ENCODE measurements at places on chromosomes 3 and 15.

DNA sequence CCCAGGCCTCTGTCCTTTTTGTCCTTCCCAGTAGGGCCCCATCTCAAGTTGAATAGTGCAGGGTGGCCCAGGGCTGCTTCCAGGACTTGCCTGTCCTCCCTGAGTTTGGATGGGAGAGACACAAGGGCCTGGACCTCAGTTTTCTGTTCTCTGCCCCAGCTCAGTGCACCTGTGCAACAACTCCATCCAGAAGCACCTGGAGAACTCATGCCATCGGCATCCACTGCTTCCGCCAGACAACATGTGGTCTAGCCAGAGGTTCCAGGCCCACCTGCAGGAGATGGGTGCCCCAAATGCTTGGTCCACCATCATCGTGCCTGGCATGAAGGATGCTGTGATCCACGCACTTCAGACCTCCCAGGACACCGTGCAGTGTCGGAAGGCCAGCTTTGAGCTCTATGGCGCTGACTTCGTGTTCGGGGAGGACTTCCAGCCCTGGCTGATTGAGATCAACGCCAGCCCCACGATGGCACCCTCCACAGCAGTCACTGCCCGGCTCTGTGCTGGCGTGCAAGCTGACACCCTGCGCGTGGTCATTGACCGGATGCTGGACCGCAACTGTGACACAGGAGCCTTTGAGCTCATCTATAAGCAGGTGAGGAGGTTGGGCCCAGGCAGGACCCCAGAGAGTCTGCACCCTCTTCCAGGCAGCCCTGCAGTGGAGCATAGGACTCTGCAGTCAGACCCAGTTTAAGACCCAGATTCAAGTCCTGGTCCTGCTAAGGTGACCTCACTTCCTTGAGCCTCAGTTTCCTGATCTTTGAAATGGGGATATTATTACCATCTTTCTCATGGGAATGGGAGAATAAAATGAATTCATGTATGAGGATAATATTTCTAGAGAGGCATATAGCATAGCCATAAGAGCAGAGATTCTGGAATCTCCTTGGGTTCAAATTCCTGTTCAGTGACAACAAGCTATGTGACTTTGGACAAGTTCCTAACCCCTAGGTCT lies 14.7 kb downstream of the RPUSD3 start:
- no peak for DNase-seq

- no peak for DNase-seq
Observed at GRCh38 chr15:25803541-25803940, 59.6 kb downstream of the ATP10A start.

- DNase-seq: no peak
Observed at GRCh38 chr3:8212794-8213193, 288.8 kb upstream of the LMCD1 start.

DNA sequence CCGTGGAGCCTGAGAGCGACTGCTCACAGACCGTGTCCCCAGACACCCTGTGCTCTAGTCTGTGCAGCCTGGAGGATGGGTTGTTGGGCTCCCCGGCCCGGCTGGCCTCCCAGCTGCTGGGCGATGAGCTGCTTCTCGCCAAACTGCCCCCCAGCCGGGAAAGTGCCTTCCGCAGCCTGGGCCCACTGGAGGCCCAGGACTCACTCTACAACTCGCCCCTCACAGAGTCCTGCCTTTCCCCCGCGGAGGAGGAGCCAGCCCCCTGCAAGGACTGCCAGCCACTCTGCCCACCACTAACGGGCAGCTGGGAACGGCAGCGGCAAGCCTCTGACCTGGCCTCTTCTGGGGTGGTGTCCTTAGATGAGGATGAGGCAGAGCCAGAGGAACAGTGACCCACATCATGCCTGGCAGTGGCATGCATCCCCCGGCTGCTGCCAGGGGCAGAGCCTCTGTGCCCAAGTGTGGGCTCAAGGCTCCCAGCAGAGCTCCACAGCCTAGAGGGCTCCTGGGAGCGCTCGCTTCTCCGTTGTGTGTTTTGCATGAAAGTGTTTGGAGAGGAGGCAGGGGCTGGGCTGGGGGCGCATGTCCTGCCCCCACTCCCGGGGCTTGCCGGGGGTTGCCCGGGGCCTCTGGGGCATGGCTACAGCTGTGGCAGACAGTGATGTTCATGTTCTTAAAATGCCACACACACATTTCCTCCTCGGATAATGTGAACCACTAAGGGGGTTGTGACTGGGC lies 7.3 kb downstream of the FAM131A start:
- DNase-seq: no peak

GRCh38 chr15:70119911-70120508 lies 22.3 kb upstream of the TLE3 start:
- DNase-seq: no peak

DNA sequence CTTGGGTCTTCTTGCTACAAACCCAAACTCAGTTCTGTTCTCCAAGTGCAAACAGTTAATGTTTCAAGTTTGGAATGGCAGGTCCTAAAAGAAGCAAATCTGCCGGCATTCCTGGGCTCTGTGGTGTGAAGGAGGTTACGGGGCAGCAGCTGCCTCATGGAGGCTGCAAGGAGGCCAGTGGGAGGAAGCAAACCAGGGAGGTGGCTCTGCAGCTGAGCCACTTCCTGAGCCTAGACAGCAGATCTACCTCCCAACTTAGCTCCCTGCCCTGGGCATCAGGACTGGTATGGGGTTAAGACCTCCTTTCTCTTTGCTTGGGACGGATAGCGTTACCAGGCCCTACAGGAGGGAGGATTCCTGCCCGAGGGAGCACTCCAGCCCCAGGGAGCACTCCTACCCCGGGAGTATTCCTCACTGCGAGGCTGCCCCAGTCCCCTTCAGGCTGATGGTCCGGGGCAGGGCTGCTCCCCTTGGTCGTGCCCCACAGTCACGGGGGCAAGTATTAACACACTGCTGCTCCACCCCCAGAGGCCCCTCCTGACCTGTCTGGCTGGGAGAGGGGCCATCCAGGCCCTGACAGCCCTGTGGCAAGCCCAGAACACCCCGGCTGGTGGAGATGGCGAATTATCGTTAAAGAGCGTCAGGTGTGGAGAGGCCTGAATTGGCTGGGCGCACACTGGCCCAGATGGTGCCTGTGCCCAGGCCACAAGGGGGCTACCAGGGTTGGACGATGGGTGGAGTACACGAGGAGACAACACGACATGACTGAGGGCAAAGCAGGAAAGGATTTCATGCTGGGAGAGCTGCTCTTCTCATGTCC lies 129.9 kb downstream of the ATP10A start:
- no peak for DNase-seq

- no peak for DNase-seq
Observed at GRCh38 chr15:74804935-74805334, 7.7 kb upstream of the LMAN1L start.

- no peak for DNase-seq
Observed at GRCh38 chr3:111605493-111605892, 10.3 kb upstream of the ZBED2 start.

DNA sequence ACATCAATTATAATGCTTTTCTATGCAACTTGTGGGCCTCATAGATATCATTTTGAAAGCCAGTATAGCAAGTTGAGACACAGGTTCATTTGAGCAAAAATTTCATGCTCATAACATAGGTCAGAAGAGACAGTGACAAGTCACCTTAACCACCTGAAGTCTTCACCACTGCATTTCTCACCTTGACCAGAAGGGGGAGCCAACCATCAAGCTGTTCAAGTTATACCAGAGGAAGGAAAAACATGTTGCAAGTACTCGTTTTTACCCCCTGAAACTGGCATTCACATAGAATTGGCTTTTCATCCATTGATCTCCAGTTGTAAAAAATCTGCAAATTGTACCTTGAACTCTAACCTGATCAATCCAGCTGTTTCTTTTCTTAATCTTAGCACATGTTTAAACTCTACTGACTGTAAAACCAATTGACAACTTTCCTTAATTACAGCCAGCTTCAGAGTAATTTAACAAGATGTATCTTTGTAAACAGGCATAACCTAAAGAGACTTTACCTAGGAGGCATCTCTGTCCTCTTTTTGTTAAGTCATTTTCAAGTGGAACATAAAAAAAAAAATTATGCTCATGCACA lies 1.4 kb downstream of the LMOD3 start:
- DNase-seq: peak; percentile 66

DNA sequence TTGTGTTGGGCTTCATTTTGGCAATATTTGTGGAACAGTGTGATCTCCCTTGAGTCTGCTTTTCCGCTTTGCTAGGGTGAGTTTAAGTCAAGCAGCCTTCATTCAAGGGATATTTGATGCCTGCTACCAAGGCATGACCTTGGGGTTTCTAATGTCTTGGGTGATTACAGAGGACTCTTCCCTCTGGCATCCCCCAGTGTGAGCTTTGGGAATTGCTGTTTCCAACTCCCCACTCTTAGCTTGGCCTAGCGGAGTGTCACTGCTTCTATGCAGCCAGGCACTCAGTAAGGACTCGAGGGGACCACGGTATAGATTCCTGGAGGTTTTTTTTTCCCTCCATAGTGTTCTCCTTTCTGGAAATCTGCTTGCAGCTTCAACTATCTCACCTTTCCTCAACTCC lies 21.1 kb downstream of the GCNT3 start:
- no peak for DNase-seq

- no peak for DNase-seq
Observed at GRCh38 chr3:72050048-72050632, 265.2 kb upstream of the PROK2 start.

GRCh38 chr3:14548321-14548729 lies 8.2 kb upstream of the GRIP2 start:
- peak; percentile 7 for DNase-seq

DNA sequence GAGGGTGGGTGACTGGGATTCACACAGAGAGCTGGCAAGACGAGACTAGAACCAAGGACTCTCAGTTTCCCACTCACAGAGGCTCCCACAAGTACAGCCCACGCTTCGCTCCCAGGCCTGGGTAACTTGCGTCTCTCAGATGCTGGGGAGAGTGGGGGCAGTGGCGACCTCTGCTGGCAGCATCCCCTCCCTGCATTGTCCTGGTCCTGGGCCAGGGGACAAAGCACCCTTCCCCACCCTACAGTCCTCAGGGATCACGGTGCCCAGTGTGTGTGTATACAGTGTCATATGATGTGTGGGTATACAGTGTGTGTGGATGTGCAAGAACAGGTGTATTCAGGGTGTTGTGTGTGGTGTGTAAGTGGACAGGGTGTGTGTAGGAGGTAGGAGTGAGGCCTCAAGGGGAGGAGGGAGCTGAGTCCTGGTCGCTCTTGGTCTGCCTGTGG lies 12.8 kb downstream of the VILL start:
- DNase-seq: peak; percentile 37

DNA sequence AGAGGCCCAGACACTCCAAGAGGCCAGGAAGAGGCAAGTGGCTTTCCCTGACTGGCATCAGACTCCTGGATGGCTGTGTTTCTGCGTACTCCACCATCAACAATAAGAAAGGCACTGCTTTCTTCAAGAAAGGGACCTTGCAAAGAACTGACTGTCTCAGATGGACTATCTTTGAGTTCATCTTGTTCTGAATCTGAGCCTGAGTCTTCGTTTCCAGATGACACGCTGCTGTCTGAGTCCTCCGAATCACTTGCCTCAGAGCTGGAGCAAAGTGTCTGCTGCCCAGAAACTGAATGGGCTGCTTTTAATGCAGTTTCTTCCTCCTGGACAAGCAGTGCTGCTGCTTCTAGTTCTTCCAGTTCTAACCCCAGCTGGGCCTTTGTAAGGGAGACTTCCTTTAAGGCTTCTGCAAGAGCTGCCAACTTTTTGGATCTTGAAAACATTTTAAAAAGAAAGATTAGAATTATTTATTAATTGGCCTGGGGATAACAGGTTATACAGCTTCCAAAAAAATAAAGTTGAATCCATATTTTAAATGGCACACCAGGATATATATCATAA lies 97.8 kb downstream of the SHQ1 start:
- DNase-seq: no peak

- no peak for DNase-seq
Observed at GRCh38 chr15:62020576-62021160, 39.6 kb downstream of the VPS13C start.

DNA sequence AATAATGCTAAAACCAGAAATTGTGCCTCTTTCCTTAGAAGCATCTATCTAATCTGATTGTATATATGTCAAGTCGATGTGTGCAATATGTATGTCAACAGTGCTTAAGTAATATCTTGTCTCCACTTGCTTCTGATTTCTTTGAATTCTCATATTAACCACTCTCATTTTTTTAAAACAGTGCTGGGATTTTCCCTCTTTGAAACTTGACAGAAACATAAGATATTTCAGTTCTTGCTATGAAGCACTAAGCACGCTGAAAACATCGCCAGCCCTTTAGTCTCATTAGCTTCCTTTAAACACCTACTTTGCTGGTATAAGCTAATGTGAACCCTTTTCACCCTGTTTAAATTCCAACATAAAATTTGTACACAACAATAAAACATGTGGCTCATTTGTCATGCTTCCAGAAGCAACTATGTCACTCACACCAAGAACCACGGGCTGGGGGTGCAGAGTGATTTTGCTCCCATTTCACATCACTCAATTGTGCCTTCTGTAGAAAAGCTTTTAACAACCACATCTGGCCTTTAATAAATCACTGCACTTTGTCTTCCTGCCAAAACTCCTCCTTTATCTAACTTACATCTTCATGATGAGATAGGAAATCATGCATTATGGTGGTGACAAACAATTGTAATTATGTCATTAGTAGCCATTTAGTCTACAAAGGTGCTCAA lies 185.2 kb downstream of the FOXP1 start:
- no peak for DNase-seq

GRCh38 chr15:30985081-30985531 lies 6.3 kb downstream of the MTMR10 start:
- DNase-seq: no peak

DNA sequence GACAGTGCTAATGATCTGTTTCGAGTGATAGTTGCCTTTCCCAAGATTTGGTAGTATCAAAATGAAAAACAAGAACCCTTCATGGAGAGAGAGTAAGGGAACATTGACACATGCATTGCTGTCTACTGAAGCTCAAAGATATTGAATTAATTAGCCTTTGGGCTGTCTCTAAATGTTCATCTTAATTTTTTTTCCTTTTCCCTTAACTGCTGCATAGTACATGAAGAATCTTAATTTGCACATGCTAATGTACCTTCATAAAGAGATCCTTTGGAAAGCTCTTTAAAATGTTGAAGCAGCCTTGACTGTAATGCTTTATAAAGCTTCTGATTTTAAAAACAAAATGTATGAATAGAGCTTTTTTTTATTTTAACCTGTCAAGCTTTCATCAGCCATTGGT lies 452.2 kb downstream of the TUSC7 start:
- no peak for DNase-seq

GRCh38 chr15:41474436-41474835 lies 19.2 kb upstream of the ITPKA start:
- DNase-seq: no peak

GRCh38 chr3:161694682-161695564 lies 198.3 kb downstream of the OTOL1 start:
- DNase-seq: no peak

GRCh38 chr3:58529516-58530353 lies 7.3 kb downstream of the ACOX2 start:
- DNase-seq: no peak

- DNase-seq: no peak
Observed at GRCh38 chr3:168824107-168824506, 728.4 kb upstream of the GOLIM4 start.

GRCh38 chr15:45993072-45993471 lies 358.2 kb downstream of the SQOR start:
- DNase-seq: no peak

GRCh38 chr3:64251019-64251418 lies 25.8 kb upstream of the PRICKLE2 start:
- no peak for DNase-seq
